Activated T-cell treated with anti-CD3 and anti-CD28 coated beads for 48 hours (primary cell): ENCODE measurements at places on chromosomes 3 and 15.

- DNase-seq, result no peak
These were observed 111.9 kb downstream of the SLC9A9 start for GRCh38 chr3:143736205-143736997.

GRCh38 chr3:118859950-118860349, 174.7 kb downstream of the IGSF11 start:
- no peak for DNase-seq

GRCh38 chr15:76951220-76951619, 19.7 kb downstream of the RCN2 start:
- DNase-seq, result no peak

GRCh38 chr15:58393241-58393662, 38.5 kb upstream of the LIPC start:
- DNase-seq, result no peak

- no peak for DNase-seq
These were observed 3.5 kb downstream of the ARL13B start for GRCh38 chr3:93983408-93983807.

- DNase-seq, result no peak
These were observed 48.0 kb downstream of the TPRA1 start for GRCh38 chr3:127542441-127542952.

- DNase-seq, result no peak
These were observed 4.6 kb downstream of the WDR53 start for GRCh38 chr3:196563721-196564225.

DNA sequence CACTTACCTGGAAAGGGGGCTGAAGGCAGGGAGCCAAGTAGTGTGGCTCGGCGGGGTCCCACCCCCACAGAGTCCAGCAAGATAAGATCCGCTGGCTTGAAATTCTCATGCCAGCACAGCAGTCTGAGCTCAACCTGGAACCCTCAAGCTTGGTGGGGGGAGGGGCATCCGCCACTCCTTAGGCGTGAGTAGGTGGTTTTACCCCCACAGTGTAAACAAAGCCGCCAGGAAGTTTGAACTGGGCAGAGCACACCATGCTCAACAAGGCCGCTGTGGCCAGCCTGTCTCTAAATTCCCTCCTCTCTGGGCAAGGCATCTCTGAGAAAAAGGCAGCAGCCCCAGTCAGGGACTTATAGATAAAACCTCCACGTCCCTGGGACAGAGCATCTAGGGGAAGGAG, 156.3 kb downstream of the KBTBD8 start:
- no peak for DNase-seq

GRCh38 chr15:64013179-64014062, 32.9 kb downstream of the DAPK2 start:
- DNase-seq, result peak; percentile 7

GRCh38 chr15:75468913-75469598, 17.6 kb upstream of the SIN3A start:
- no peak for DNase-seq
